Non-pigmented ciliary epithelial cell (primary cell): ENCODE measurements at places on chromosomes 2 and 18.

GRCh38 chr18:59719544-59720181, 22.4 kb upstream of the CCBE1 start:
- peak; percentile 70 for DNase-seq

GRCh38 chr2:195543063-195543462, 114.0 kb upstream of the SLC39A10 start:
- DNase-seq: no peak

DNA sequence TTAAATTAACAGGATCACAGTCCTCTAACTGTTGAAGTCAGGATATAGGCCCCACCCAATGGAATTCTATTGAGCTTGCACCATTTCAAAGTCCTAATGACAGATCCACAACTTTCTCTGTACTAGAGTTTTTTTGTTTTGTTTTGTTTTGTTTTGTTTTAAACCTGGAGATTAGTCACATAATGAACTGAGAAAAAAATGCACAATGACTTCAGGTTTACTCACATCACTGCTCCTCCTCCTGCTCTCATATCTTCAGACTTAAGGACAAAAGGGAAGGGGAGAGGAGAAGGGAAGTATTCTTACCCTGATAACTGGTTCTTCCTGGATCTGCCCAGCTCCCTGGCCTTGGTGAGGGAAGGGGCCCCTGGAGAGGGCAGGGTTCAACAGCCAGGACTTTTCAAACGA, 208.2 kb upstream of the EPHA4 start:
- DNase-seq: no peak

DNA sequence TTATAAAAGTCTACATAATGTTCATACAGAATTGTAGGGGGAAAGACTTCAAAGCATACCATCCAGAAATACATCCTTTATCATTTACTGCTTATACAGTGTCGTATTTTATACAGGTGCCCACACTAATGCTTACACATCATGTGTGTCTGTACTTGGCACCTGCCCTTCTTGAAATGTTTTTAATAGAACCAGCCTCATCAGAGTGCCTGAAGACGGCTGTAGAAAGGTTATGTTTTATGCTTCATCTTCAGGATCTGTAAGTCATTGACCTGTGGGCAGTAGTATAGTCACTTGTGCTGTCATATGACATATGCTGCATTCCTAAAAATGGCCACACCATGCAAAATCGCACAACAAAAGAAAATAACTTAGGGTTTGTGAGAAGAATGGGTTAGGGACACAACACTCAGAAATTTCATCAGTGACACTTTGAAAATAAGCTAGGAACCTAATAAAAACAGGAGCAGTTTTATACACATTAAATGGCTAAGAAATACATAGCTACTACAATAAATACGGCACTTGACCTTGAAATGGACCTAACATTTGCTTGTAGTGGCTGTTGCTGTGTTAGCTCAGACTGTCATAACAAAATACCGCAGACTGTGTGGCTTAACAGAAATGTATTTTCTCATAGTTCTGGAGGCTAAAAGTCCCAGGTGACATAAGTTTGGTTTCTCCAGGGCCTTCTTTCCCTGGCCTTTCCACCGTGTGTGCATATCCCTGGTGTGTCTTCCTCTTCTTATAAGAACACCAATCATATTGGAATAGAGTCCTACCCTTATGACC, 112.6 kb downstream of the CERS6 start:
- DNase-seq: no peak

GRCh38 chr2:156818221-156818620, 382.0 kb downstream of the GPD2 start:
- no peak for DNase-seq

DNA sequence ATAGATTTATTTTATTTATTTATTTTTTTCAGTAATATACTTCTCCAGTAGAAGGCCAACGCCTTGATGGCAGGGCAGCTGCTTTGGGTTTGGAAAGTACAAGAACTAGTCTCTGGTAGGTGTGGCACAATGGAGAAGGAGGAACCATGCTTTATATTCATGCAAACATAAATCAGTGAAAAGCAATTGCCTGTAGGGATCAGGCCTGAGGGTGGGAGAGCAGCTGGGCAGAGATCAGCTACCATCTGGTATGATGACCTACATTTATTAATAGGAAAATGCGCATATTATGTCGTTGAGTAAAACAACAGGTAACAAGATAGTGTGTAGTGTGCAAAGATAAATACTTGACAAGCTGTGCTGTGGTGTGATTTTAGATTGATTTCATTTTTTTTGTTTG, 120.4 kb upstream of the TLK1 start:
- no peak for DNase-seq

GRCh38 chr2:158894078-158894477, 74.4 kb upstream of the TANC1 start:
- peak; percentile 42 for DNase-seq

- no peak for DNase-seq
Observed at GRCh38 chr2:62140426-62141141, 55.3 kb upstream of the B3GNT2 start.

DNA sequence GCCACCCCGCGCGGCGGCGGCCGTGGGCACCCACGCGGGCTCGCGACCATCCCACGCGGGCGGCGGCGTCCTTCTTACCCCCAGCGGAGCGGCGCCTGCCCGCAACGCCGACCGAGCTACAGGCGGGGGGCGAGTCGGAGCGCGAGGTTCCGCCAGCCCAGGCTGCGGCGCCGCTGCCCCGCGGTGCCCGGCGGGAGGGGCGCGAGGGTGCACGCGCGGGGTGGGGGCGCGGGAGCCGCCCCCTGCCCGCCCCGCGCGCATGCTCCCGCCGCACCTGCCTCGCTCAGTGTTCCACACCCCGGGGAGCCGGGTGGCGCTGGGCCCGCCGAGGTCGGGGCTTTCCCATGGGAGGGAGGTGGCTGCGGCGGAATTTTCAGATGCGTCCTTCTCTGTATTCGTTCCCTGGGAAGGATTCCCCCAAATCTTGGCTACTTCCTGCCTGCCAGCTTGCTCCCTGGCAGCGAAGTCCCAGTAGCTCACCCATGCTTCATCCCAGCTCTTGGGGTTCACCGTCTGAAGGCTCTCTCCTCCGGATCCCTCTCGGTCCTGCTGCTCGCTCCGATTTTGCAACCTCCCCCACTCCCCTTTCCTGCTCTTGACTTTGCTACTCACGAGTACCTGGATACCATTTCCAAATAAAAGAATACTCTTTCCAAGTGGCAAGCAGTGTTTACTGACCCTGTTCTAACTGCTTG, at the start of gene L3MBTL4:
TSS of gene L3MBTL4 (minus strand) at position 189 of the 695 bp plus-strand sequence. CDS start 103,286 bp downstream, outside the sequence.
- DNase-seq: no peak

GRCh38 chr2:186733414-186733813, 39.6 kb downstream of the FAM171B start:
- DNase-seq: no peak

DNA sequence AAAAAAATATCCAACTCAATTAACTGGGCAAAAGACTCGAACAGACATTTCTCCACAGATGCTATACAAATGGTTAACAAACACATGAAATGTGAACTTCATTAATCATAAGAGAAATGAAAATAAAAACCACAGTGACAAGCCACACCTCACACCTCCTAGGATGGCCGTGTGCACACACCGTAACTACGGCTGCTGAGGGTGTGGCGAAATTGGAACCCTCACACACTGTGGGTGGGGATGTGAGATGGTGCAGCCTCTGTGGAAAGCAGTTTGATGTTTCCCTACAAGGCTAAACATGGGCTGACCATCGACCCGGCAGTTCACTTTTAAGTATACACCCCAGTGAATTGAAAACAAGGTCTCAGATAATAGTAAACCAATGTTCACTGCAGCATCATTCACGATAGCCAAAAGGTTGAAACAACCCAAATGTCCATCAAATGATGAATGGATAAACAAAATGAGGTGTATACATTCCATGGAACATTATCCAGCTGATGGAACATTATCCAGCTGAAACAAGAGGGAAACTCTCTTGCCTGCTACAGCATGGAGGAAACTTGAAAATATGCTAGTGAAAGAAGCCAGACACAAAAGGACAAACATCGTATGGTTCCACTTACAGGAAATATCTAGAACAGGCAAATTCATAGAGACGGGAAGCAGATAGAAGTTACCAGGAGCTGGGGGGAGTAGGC, 32.2 kb downstream of the ZAP70 start:
- DNase-seq: no peak

GRCh38 chr2:567865-568638, 109.2 kb downstream of the TMEM18 start:
- DNase-seq: peak; percentile 11

GRCh38 chr2:152086231-152086630, 12.6 kb downstream of the CACNB4 start:
- DNase-seq: no peak

DNA sequence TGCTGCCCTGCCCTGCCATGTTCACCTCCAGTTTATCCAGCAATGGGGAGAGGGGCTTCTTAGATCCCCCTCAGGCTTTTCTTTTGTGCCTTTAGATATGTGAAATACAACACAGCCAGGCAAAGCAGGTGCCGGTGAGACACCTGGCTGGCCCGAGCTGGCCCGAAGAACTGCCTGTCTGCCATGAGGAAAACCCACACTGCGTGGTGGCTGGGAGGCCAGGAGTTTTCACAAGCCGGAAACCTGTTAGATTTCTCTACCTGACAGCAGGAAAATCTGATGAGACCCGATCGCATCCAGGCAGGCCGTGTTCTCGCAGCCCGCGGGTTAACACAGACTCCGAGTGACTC, 5.7 kb upstream of the GAL3ST2 start:
- no peak for DNase-seq

GRCh38 chr2:172147944-172148650, 45.4 kb upstream of the DLX2 start:
- no peak for DNase-seq

DNA sequence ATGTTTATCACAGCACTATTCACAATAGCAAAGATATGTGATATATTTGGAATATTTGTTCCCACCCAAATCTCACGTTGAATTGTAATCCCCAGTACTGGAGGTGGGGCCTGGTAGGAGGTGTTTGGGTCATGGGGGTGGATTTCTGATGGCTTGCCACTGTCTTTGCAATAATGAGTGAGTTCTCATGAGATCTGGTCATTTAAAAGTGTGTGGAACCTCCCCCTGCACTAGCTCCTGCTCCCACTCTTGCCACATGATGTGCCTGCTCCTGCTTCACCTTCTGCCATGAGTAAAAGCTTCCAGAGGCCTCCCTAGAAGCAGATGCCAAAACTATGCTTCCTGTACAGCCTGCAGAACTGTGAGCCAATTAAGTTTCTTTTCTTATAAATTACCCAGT, 72.2 kb upstream of the DYNC1I2 start:
- DNase-seq: no peak

DNA sequence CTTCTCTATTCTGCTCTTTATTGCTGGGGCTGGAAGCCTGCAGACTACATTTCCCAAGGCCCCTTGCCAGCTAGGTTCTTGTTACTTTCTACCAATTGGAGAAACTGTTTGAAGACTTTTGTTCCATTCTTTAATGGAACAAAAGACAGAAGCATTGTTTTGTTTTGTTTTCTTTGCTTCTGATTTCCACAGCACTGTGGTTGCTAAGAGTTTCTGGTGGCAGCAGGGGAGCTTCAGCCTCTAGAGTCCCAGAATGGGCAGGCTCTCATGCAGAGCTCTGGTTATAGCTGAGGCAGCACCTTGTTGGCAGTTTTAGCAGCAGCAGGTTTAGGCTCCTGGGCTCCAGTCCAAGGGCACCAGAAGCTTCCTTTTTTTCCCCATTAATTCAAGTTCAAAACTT, 234.3 kb downstream of the ETAA1 start:
- DNase-seq: no peak

DNA sequence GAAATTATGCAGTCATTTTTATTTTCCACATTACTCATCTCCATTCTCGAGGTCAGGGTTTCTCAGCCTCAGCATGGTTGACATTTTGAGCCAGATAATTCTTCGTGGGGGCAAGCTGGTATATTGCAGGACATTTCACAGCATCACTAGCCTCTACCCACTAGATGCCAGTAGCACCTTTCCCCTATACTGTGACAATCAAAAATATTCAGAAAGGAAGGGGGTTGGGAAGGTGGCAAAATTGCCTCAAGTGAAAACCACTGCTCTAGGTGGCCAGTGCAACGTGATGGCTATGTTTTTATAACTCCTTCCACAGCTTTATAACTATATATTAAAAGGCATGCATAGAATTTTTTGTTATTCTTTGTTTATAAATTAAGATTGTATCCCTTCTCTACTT, 294.5 kb downstream of the CNTNAP5 start:
- DNase-seq: no peak

- DNase-seq: no peak
Observed at GRCh38 chr2:190947141-190947540, 66.5 kb downstream of the GLS start.

- no peak for DNase-seq
Observed at GRCh38 chr18:49662506-49662905, 100.6 kb downstream of the LIPG start.

DNA sequence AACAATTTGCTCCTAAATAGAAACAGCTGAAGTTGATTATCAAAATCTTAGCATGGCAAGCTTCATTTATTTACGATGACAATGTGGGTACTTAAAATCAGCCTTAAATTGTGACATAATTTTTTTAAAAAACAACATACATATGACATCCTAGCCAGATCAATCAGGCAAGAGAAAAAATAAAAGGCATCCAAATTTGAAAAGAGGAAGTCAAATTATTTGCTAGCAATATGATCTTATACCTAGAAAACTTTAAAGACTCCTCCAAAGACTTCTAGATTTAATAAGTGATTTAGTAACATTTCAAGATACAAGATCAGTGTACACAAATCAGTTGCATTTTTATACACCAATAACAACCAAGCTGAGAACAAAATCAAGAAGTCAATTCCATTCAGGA, 14.3 kb upstream of the PPP3R1 start:
- no peak for DNase-seq

- no peak for DNase-seq
Observed at GRCh38 chr2:45182667-45183295, 173.5 kb upstream of the SIX2 start.

DNA sequence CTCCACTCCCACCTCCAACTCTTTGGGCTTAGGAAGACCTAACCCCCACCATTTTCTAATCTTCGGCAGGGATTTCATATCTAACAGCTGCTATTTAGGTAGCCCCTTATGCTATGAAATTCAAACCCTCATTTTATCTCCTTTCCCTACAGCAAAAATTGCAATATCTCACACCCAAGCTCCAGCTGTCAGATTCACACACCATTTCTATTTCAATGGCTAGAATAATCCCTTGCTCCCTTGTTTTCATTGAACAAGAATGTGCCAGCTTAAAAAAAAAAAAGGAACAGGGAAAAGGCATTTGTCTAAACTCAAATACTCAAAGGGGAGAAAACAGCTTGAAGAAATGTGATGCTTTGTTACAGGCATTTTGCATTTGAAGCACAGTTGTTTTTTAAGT, 850.6 kb upstream of the ACVR2A start:
- DNase-seq: no peak
